ENCODE measurements at places on chromosomes 11 and 22.
A peak's percentile ranks its signal among the peaks of the same experiment; 100 is the strongest.

DNA sequence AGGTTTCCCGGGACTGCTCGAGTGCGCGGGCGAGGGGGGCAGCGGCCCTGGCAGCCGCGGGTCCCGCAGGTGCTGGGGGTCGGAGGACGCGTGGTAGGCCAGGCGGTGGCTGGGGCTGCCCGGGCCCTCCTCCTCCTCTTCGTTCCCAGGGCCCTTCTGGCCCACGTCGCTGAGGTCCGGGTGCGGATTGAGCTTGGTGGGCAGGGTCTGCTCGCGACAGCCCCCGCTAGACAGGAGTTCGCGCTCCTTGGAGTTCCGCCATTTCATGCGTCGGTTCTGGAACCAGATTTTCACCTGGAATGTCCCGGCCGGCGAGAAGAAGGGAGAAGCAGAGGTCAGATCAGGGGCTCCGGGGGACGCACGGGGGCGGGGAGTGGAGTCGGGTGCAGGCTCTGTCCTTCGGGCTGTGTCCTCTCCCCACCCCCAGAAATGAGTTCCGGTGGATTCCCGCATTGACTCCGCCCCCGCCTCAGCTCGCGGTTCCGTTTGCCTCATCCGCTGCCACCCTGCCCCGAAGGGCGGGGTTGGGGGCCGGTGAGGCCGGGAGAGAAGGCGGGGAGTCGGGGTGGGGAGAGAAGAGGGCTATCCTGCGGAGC lies 3.9 kb downstream of the DBX1 start:
- DNase-seq = peak; percentile 70

GRCh38 chr11:103067118-103067517 lies 24.8 kb downstream of the DCUN1D5 start:
- DNase-seq = no peak

- no peak for DNase-seq
Measured at GRCh38 chr11:104583857-104584256, 314.4 kb downstream of the CASP12 start.

DNA sequence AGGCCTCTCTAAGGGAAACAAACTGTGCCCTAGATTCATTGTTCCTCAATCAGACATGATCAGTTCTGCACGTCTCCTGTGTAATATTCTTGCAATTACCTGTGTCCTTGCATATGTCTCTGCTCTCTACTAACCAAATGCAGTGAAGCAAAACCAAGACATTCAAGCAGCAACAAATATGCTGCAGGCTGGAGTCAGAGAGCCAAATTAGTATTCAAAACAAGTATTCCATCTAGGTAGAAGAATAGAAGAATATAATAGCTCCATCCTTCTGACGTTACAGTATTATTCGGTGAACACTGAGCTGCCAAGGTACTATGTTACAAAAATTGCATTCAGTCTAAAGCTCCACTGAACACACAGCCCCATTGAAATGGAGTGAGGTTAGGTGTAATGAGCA lies 51.8 kb downstream of the SLN start:
- no peak for DNase-seq

DNA sequence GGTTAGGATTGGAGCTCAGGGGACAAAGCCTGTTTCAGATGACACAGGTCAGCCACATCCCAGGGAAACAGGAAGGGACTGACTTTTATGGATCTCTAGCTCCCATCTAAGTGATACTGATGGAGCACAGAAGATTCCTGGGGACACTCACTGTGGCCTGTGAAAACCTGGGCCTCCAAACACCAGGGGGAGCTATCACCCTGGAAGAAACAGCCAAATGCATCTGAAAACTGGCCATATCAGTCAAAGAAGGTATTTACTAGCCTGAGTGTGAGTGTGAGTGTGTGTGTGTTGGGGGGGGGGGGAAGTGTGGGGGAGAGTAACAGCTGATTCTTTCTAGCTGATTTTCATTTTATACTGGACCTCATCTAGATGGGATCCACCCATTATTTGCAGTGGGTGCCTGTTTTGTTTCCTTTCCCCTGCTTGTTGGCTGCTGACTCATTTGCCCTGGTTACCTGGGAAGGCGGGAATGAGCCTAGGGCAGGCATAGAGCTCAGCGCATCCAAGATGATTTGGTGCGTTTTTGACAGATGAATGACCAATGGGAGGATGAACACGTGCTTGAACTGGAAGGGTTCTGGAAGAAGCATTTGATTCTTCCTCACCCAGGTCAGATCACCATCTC lies 284.0 kb downstream of the KIRREL3 start:
- DNase-seq = peak; percentile 20
